Parietal lobe (tissue), 2 donors: ENCODE measurements at places on chromosomes 13 and 19. TPM values are rescaled to one million over a fixed set of nuclear protein-coding genes. Genes with fewer than 3 reads are reported as not detected.

The ANGPTL8 gene
- not detected for total RNA-seq

The CEP89 gene
- 29.4 TPM for total RNA-seq

The UBE2L5 gene
- 0.63 TPM for total RNA-seq

The OR7C1 gene
- not detected for total RNA-seq

The SLITRK5 gene
- 50.1 TPM for total RNA-seq
